ENCODE measurements at places on chromosomes 2 and 18.

DNA sequence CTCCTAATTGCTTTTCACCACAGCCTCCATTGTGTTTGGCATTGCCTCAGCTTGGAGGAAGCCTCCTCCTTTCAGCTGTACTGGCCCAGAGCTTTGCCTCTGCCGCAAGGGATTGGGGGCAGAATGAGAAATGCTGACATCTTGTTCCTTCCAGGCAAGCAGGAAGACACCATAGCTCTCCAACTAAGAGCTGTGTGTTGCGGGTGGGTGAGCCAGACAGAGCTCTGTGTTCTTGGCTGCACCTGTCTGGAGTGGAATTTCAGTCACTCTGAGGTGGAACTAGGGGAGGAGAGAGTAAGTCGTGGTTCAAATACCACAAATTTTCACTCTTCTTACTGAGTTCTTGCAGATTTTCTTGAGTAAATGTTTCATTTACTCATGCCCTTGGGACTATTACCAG, 36.6 kb upstream of the KCNF1 start:
- H3K4me3 ChIP-seq: no peak overlapping the region
- no peak overlapping the region for H3K27ac ChIP-seq
- H3K27me3 ChIP-seq: no peaks in the 10 kb centered on the region
- H3K36me3 ChIP-seq: peaks cover 4% of the 10 kb centered on the region

GRCh38 chr2:203813684-203814083, 53.9 kb upstream of the CTLA4 start:
- no peak overlapping the region for H3K27ac ChIP-seq
- DNase-seq: no peak
- no peak overlapping the region for H3K4me3 ChIP-seq
- H3K27me3 ChIP-seq: no peaks in the 10 kb centered on the region

DNA sequence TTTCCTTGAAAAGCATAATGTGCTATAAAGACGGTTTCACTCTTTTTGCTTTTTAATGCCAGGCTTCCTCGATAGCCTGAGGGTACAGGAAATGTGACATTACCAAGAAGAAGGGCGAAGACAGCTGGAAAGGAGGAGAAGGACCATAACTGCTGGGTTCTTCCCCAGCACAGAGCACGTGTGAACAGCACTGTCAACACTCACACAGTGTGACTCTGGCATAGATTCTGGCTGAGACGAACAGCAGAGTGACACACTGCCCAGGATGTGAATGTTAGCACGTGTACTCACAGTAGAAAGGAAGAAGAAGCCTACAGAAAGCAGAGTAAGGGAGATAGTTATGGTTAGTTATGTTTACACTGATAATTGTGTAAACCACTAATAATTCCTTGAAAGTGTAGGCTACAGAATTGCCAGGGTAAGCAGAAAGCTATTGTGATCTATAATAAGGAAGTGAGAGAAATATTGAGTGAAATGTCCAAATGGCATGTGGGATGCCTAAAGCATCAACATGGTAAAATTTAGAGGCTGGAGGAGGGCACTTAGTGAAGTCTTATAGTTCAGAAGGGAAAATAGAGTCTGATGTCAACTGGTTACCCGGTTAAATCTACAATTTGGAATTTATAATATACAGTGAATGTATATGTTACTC, 198.2 kb downstream of the DLGAP1 start:
- peaks cover 4% of the 10 kb centered on the region for H3K4me1 ChIP-seq
- no peak overlapping the region for H3K4me3 ChIP-seq
- no peaks in the 10 kb centered on the region for H3K27me3 ChIP-seq
- DNase-seq: no peak
- no peak overlapping the region for H3K27ac ChIP-seq
- H3K36me3 ChIP-seq: no peaks in the 10 kb centered on the region

DNA sequence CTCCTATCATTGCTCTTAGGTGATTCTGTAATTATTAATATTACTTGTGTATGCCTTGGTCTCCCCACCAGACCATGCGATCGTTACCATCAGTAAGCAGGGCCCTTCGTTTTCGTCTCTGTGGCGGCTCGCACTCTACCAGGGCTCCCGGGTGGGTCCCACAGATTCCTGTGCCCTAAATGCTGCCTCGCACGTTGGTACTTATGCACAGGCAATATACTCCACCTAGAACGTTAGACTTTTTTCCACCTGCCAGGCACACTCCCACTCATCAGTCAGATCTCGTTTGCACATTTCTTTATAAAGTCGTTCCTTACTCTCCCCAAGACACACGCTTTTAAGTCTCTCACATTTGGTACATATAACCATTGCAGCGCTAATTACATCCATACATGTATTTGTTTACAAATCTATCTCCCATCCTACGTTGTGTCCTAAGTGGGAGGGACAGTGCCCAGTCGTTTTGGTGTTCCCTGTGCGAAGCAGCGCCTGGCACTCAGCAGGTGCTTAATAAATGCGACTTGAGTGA, 901 bp downstream of the FEZ2 start:
- no peak overlapping the region for H3K27ac ChIP-seq
- no peaks in the 10 kb centered on the region for H3K27me3 ChIP-seq
- H3K4me1 ChIP-seq: peaks cover 3% of the 10 kb centered on the region
- peak overlapping the region; percentile 78 for H3K4me3 ChIP-seq
- no peak for DNase-seq
- H3K36me3 ChIP-seq: peaks cover 21% of the 10 kb centered on the region

DNA sequence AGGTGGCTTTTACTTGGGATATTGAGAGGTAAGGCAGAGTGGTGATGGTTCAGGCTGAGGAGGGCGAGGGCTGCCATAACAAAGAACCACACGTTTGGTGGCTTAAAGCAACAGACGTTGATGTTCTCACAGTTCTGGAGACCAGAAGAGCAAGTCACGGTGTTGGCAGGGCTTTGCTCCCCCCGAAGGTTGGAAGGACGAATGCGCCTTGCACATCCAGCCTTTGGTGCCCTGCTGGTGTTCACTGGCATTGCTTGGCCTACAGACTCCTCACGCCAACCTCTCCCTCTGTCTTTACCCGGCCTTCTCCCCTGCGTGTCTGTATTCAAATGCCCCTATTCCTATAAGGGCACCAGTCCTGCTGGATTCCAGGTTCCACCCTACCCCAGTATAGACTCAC, 125.4 kb downstream of the TPO start:
- no peak overlapping the region for H3K27ac ChIP-seq
- no peaks in the 10 kb centered on the region for H3K27me3 ChIP-seq
- no peaks in the 10 kb centered on the region for H3K36me3 ChIP-seq
- peak; percentile 77 for DNase-seq
- H3K4me1 ChIP-seq: no peaks in the 10 kb centered on the region
- H3K4me3 ChIP-seq: no peak overlapping the region

DNA sequence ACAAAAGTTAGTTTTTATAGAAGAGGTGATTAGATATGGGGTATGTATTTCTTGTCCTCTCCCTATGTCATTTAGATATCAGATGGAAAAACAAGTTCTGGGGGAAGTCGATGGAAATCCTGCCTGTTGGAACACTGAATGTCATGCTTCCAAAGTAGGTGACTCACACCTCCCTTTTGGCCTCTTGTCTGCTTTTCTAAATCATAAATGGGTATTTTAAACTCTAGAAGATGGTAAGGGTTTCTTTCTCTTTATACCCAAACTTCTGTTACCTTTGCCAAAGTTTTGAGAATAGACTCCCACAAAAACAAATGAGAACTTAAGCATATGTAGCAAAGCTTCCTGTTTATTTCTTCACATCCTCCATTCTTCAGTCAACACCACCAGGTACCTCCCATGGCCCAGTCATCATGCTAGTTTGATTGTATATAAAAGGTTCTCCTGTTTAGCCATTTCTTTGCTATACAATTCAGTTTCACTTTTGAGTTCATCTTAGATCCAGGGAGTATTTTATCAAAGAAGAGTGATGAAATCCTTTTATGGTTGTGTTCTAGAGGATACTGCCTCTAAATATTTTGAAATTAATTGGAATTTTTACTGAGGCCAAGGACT, 63.9 kb downstream of the PRKRA start:
- DNase-seq: no peak
- no peaks in the 10 kb centered on the region for H3K27me3 ChIP-seq
- no peaks in the 10 kb centered on the region for H3K36me3 ChIP-seq
- no peak overlapping the region for H3K4me3 ChIP-seq
- no peak overlapping the region for H3K27ac ChIP-seq

GRCh38 chr18:4004183-4004829, 450.8 kb downstream of the DLGAP1 start:
- no peak overlapping the region for H3K4me3 ChIP-seq
- no peak overlapping the region for H3K27ac ChIP-seq
- H3K4me1 ChIP-seq: no peaks in the 10 kb centered on the region
- DNase-seq: no peak
- peaks cover 5% of the 10 kb centered on the region for H3K36me3 ChIP-seq

- H3K4me1 ChIP-seq: no peaks in the 10 kb centered on the region
- H3K27ac ChIP-seq: no peak overlapping the region
- no peak overlapping the region for H3K4me3 ChIP-seq
- H3K36me3 ChIP-seq: no peaks in the 10 kb centered on the region
Observed at GRCh38 chr2:141508806-141509595, 621.8 kb downstream of the LRP1B start.

DNA sequence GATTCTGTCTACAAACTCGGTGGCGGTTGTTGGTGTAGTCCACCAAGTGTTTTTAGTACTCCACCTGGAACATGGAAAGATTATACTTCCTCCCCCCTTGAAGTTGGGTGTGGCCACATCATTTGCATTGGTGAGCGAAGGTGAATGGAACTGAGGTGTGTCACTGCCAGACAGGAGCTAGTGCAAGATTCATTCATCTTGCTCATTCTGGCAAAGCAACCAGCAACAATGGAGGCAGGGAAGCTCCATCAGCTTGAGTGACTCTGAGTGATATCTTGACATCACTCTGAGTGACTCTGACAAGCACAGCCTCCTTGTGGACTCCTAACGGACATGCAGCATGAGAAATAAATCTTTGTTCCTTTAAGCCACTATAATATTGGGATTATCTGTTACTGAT, 54.7 kb upstream of the SLC1A4 start:
- no peaks in the 10 kb centered on the region for H3K4me1 ChIP-seq
- H3K4me3 ChIP-seq: no peak overlapping the region
- H3K36me3 ChIP-seq: no peaks in the 10 kb centered on the region

- peaks cover 11% of the 10 kb centered on the region for H3K36me3 ChIP-seq
- no peaks in the 10 kb centered on the region for H3K27me3 ChIP-seq
- no peak overlapping the region for H3K4me3 ChIP-seq
- no peak for DNase-seq
- no peak overlapping the region for H3K27ac ChIP-seq
- no peaks in the 10 kb centered on the region for H3K4me1 ChIP-seq
Observed at GRCh38 chr2:168496906-168497305, 40.8 kb downstream of the CERS6 start.

- H3K4me1 ChIP-seq: no peaks in the 10 kb centered on the region
- H3K27me3 ChIP-seq: no peaks in the 10 kb centered on the region
- no peak overlapping the region for H3K4me3 ChIP-seq
- DNase-seq: no peak
- peaks cover 12% of the 10 kb centered on the region for H3K36me3 ChIP-seq
Observed at GRCh38 chr18:31356025-31356424, 20.6 kb upstream of the DSG4 start.

DNA sequence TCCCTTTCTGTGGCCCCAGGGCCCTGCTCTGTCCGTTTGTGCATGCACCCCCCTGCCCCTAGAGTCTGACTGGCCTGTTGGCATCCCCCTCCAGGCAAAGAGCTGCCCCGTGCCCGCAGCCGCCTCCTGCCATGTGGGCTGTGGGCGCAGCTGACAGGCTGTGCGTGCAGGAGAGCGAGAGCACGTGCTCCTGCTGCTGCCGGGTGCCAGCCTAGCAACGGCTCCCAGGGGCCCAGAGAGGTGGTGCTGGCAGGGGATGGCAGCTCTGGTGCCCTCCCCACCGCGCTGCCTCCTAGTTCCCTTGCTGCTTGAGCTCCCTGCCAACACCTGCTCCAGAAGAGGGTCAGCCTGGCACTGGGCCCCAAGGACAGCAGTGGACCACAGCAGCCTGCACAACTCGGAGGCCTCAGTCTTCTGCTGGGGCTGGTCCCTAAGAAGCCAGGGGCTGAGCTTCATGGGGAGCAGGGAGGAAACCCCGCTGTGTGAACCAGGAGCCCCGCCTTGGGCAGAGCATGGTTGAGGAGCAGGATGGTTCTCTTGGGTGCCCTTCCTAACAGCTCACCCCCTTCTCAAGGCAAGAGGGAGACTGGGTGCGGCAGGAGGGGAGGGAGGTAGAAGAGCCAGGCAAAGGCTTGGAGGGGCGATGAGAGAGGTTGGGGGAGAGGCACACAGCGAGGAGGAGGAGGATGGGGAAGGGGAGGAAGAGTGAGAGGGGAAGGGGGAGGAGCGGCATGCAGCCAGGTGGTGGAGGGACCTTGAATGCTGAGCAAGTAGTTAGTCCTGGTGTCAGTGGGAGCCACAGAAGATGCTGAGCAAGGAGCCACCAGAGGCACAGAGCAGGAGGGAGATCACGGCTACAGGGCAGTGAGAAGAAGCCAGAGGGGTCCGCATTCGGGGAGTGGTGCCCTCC, 23.8 kb upstream of the PTMA start:
- H3K4me3 ChIP-seq: no peak overlapping the region
- peaks cover 5% of the 10 kb centered on the region for H3K4me1 ChIP-seq
- H3K27me3 ChIP-seq: no peaks in the 10 kb centered on the region
- peak; percentile 28 for DNase-seq
- H3K27ac ChIP-seq: no peak overlapping the region

DNA sequence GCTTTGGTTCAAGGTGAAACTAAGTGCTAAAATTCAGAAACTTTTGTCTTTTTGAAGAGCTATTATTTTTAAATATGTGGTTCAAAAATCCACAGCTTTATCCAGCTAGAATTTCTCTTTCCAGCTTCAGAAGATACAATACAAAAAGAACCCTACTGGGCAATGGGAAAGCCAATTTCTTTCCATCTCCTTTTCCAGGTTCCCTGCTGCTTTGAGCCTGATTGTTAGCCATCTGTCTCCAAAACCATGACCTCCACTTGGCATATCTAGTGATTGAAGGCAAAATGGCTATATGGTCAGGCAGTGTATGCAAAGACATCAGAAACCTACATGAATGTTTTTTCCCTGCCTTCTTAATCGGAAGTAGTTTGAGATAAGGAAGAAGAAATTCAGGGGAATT, 134.1 kb downstream of the KCNH7 start:
- no peaks in the 10 kb centered on the region for H3K27me3 ChIP-seq
- H3K36me3 ChIP-seq: no peaks in the 10 kb centered on the region
- no peak overlapping the region for H3K4me3 ChIP-seq
- no peak for DNase-seq

DNA sequence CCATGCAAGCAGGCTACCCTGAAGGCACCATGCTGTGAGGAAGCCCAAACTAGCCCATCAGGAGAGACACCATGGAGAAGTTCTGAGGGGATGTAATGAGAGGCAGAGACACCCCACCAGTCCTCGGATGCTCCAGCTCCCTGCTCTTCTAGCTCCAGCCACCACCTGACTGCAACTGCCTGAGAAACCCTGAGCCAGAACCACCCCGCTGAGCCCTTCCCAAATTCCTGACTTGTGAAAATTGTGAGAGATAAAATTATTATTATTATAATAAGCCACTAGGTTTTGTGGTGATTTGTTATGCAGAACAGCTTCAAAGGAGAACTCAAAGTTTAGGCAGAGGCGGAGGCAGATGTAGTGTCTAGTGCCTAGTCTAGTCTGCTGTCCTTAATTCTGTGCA, 67.1 kb upstream of the HK2 start:
- H3K27ac ChIP-seq: no peak overlapping the region
- H3K27me3 ChIP-seq: no peaks in the 10 kb centered on the region
- no peaks in the 10 kb centered on the region for H3K36me3 ChIP-seq
- no peak overlapping the region for H3K4me3 ChIP-seq

GRCh38 chr18:40011201-40011600, 1943.8 kb upstream of the PIK3C3 start:
- no peaks in the 10 kb centered on the region for H3K36me3 ChIP-seq
- H3K4me3 ChIP-seq: no peak overlapping the region

- H3K4me1 ChIP-seq: no peaks in the 10 kb centered on the region
- no peak overlapping the region for H3K27ac ChIP-seq
- no peak overlapping the region for H3K4me3 ChIP-seq
- H3K27me3 ChIP-seq: no peaks in the 10 kb centered on the region
Observed at GRCh38 chr18:52596748-52597435, 256.9 kb downstream of the DCC start.
